ENCODE measurements at places on chromosomes 12 and 14.

- DNase-seq: no peak
Measured at GRCh38 chr14:57963071-57963470, 97.2 kb upstream of the SLC35F4 start.

GRCh38 chr14:77520555-77520954 is 21.9 kb upstream of the ISM2 start:
- no peak for DNase-seq

DNA sequence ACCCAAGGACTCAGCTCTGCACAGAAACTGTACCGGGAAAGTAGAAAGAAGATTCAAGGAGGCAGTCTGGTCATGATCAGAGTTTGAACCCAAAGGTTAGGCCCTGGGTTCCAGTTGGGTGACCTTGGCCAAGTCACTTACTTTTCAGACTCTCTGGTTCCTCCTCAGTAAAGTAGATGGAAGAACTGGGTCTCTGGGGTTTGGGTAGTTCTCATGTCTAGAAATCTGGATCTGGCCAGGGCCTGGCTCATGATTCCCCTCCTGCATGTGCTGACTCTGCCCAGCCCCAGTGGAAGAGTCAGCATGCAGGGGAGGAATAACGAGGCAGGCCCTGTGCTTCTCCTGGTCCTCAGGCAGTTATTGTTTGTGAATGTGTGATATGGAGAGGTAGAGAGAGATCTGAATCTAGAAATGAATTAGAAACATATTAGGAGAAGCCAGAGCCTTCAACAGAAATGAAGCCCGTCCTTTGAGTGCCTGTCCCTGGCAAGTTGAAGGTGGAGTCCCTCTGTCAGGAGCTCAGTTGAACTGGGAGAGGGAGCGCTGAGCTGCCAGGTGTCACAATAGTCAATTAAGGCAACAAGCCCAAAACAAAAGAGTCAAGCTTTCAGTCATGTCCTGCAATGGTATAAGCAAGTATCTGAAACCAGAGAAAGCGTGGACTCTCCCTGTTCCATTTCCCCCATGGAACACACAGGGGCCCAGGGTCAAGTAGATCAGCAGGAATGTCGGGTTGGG is 131.3 kb upstream of the HIF1A start:
- no peak for DNase-seq

DNA sequence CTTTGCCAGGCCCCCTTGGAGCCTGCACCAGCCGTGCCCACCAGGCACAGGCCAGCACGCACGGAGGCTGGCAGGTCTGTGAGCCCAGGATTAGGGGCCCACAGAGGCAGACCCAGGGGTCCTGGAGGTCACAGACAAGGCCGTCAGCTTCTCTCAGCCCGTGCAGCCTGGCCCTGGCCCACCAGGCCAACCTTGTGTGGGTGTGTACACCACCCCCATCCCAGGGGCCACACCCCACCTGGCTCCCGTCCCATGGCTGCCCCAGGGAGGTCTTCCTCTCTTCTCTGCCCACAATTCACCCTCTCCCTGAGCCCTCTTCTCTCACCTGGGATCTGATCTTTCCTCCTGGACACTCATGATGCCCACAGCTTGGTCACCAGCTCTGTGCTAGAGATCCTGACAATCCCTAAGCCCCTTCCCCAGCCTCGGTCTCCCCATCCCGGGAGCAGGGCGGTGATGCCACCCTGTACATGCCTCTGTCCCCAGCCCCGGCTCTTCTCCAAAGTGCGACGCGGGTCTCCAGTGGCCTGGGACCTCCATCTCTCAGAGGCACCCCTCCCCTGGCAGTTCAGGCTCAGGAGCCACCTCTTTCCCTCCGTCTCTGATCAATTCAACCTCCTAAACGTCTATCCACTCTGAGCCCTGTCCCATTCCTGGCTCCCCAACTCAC is 31.1 kb upstream of the GPR132 start:
- no peak for DNase-seq

DNA sequence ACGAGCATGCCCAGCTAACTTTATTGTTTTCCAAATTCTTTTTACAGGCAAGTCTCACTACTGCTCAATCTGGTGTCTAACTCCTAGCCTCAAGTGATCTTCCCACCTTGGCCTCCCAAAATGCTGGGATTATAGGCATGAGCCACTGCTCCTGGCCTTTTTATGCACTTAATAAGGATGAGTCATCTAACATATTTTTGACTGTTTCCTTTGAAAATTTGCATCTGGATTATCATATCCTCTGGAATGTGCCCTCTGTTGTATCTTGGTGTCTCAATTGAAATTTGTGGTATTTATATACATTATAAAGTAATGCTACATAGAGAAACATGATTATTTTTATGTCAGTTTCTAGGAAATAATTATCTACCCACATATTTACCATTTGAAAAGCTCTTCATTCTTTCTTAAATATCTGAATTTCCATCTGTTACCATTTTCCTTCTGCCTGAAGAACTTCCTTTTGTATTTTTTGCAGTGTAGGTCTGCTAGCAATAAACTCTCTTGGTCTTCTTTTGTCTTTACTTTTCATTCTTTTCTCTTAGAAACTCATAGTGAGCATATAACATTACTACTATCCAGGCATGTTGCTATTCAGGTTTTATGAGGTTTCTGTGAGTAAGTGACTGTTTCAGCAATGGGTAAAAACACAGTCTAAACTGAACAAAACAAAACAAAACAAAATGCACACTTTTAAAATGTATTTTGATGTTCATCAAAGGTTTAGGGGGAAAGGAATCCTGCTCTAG is 52.8 kb upstream of the CNOT2 start:
- no peak for DNase-seq

GRCh38 chr12:123070267-123071081 is 80.4 kb downstream of the PITPNM2 start:
- no peak for DNase-seq

- DNase-seq: no peak
Measured at GRCh38 chr12:18581232-18581962, 156.4 kb downstream of the PLCZ1 start.

GRCh38 chr14:32710731-32711680 is 227.7 kb upstream of the NPAS3 start:
- DNase-seq: no peak

GRCh38 chr14:92677087-92677668 is 71.2 kb downstream of the LGMN start:
- peak; percentile 46 for DNase-seq

- DNase-seq: no peak
Measured at GRCh38 chr12:128798571-128799341, 25.0 kb downstream of the SLC15A4 start.

DNA sequence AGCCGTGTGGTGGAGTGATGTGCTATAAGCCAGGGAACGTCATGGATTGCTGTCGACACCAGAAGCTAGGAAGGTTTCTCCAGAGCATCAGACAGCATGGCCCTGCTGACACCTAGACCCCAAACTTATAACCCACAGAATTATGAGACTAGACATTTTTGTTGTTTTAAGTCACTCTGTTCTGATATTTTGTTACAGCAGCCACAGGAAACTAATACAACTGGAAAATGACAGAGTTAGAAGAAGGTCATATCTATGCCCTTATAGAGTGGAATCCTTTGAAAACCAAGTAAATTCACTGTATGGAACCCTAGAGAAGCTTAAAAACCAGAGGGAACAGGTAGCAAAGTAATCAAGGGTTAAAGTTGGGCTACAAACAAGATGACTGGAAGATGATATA is 42.5 kb downstream of the SPTLC2 start:
- no peak for DNase-seq

DNA sequence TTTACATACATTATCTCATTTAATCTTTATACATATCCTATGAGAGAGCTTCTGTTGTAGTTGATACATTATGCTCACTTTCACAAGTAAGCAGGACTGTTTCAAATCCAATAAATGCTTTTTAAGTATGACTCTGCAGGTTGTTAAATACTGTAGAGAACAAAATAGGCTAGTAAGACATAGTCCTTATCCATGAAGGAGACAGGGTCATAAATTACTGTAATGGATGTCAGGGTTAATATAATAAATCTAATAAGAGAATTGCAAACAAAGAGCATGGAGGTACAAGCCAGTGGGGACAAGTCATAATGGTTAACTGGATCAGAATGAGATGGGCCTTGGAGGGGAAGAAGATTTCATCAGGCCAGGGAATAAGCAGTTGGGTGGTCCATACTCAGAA is 303.8 kb upstream of the RGS6 start:
- DNase-seq: no peak

GRCh38 chr14:76193696-76194095 is 42.0 kb downstream of the GPATCH2L start:
- DNase-seq: no peak

DNA sequence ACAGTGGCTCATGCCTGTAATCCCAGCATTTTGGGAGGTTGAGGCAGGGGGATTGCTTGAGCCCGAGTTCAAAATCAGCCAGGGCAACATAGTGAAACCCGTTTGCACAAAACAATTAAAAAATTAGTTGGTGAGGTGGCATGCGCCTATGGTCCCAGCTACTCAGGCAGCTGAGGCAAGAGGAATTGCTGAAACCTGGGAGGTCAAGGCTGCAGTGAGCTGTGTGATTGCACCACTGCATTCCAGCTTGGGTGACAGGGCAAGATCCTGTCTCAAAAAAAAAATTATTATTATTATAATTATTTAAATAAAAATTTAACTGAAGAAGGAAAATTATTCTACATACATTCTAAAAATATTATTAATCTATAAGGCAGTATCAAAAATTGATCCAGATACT is 164.1 kb downstream of the ITPR2 start:
- DNase-seq: no peak

DNA sequence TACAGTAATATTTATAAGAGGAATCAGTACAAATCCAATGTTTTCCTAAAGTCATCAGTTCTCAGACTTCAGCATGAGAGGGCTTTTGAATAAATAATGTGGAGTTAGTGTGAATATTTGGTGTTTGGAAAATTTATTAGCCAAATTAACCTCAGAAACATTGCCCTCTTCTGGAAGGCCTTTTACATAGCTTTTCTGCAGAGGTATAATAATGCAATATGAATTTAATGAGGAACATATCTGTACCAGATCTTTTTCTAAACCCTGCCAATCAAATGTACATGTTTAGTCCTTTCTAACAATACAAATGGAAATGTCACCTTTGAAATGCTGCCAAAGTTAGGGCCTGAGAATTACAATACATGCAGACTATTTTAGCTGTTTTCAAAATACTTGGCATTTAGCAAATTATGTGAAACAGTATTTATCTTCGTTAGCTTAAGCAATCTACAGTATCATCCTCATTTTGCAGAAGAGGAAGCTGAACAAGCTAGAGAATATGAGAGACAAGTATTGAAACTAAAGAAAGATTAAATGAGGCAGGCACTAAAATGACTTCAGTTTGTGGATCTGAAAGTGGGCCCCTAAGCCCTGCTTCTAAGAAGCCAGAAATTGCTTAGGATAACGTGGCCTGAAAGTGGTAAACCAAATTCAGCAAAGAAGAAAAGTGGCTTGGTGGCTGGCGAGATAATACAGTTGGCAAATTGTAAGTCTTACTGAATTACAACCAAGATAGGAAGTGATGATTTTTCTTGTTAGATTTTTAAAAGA is 60.4 kb upstream of the MANSC4 start:
- DNase-seq: peak; percentile 40

DNA sequence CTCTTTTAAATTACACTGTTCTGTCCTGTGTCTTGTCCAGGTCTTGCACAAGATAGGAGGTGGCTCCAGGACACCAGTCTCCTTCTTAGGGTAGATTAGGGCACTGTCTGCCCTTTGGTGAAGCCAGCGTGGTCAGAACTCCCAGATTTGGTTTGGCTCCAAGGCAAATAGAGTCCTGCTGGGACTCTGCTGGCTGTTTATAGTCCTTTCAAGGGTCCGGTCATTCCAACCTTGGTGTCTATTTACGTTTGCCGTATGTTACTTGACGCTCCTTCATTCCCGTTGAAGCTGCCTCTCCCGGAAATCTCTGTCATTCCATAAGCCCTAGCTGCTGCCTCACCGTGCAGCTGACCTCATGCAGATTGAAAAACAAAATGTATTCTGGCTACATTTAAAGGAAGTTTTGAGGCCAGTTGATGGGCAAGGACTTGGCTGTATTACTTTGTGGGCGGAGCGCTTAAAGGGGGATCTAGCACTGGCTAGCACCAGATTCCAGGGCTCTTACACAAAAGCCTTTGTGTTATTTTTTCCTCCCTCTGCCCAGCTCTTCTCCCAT is 180.6 kb downstream of the AKAP6 start:
- DNase-seq: no peak

Data from SIG-M5 (cell line).